ENCODE measurements at places on chromosomes 7 and 10.

- DNase-seq: no peak
Observed at GRCh38 chr10:112409755-112410154, 35.8 kb downstream of the ACSL5 start.

- peak; percentile 35 for DNase-seq
Observed at GRCh38 chr7:102431617-102432298, 1.6 kb upstream of the ORAI2 start.

GRCh38 chr7:110534241-110534931 is 556.5 kb upstream of the LRRN3 start:
- no peak for DNase-seq

DNA sequence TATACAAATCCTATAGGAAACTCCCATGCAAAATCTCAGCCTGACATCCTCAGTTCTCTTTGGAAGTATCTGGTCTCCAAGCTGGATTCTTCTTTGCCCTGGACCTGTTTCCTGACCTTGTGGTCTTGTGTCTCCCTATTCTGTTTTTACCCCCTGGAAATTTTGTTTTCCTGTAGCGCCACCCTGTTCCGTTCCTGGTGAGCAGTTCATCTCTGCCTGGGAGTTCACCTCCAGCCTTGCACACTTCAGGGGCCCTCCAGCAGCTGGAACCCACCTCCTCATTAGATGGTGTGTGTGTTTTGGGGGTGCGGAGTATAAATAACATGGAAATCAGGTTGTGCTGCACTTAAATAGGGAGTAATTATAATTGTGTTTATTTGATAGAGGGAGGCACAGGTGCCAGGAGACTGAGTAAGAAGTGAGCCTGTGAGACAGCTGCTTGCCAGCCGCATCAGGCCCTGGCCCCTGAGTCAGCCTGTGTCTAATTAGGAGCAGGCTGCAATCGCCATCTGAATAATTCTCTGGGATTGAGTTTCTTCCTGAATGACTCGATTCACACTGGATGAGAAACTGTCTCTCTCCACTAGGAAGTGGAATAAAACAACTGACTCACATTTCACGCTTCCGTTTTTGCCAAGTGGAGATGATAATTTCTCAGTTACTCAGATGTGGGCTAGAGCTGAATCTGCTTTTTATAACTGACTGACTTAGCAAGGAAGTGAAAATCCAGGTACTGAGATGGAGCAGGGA is 69.4 kb upstream of the HECTD2 start:
- no peak for DNase-seq

DNA sequence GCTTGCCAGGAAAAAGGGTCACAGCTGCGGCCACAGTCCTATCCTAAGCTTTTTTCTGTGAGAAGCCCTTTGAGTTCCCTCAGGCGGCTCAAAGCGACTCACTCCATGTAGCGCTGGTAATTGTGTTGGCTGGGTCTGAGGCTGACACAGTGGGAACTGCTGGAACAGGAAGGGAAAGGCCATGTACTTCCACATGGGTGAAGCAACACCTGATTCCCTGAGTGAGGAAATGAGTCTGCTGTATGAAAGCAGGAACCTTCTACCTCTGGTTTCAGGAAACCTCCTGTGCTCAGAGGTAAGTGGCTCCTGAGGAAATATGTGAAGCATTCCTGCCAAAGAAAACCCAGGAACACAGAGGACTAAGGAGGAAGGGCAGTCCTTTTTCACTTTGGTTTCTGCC is 734.6 kb upstream of the SORCS1 start:
- no peak for DNase-seq

GRCh38 chr7:33040803-33041516 is 21.6 kb downstream of the NT5C3A start:
- DNase-seq: no peak

DNA sequence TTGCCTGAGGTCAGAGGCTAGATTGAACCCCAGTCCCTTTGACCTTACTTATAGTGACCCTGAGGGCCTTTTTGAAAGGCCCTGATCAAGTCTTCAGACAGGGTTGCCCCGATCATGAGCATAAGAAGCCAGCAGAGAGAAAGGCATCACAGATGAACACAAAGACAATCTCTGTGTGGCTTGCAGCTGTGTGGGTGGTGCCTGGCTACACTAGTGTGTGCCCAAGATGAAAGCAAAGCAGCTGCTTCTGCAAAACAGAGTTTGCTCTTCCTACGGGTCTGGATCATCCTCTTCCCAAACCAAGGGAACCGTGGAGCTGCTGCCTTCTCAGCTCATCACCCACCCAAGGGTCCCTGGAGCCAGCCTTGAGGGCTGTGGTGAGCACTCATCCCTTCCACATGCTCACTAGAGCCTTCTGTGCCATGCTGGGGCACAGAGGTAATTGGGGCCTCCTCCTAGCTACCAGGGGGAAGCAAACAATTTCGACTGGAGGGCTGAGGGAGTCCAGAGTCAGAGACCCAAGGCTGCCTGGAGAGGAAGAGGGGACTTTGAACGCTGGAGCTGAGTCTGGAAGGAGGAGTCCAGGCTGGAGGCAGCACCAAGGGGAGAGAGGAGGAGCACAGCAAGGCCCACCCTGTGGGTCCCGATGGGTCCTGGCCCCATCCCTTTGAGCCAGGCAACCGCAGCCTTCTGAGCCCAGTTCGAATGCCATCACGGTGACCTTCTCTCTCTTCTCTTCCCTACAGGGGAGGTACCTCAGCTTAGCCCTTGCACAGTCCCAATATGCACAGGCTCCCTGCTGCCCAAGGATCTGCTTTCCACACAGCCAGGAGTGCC is 42.3 kb downstream of the ANTXRL start:
- no peak for DNase-seq

DNA sequence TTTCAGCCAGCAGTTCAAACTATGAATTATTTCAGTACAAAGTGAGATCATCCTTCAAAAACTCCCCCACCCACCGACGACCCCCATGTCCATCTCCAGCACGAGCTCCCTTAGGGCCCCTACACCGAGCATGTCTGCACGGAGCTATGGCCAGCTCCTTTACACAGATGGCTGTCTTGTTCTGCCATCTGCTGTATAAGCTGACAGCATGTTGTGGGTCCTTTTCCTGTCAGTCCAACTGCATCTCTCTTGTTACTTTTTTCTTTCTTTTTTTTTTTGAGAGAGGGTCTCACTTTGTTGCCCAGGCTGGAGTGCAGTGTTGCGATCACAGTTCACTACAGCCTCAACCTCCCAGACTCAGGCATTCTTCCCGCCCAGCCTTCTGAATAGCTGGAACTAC is 21.6 kb downstream of the NPC1L1 start:
- no peak for DNase-seq

DNA sequence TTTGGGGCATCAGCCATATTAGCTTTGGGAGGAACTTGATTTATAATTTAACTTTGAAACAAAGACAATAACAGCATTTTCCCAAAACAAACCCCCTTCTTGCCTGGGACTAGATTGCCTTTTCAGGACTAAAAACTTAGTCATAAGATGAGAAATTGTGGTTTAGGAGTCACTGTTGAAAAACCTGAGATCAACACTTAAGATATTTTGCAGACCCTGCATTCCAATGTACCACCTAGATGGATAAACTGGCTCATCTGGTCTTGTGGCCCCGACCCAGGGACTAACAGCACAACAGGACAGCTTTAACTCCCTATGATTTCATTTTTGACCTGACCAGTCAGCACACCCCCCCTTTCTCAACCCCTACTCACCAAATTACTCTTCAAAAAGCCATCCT is 1165.4 kb downstream of the XPNPEP1 start:
- no peak for DNase-seq

- DNase-seq: no peak
Observed at GRCh38 chr7:66170309-66171231, 34.6 kb upstream of the TPST1 start.

DNA sequence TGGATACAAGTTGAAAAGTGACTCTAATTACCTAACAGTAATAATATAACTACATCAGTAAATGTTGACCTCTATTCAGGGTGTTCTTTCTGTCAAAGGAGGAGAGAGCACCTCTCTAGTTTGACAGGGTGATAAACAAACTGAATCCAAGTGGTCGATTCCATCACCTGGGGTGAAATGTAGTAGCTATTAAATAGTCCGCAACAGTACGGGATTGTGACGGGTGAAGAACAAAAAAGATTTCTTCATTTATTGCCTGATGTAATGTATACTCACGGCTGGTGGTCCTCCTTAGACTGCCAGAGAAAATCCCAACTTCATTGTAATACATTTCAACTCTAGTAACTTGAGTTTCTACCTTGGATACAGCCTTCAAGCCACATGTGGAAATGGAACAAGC is 292.5 kb upstream of the CELF2 start:
- DNase-seq: no peak

GRCh38 chr10:119456435-119456810 is 86.1 kb downstream of the RGS10 start:
- no peak for DNase-seq

DNA sequence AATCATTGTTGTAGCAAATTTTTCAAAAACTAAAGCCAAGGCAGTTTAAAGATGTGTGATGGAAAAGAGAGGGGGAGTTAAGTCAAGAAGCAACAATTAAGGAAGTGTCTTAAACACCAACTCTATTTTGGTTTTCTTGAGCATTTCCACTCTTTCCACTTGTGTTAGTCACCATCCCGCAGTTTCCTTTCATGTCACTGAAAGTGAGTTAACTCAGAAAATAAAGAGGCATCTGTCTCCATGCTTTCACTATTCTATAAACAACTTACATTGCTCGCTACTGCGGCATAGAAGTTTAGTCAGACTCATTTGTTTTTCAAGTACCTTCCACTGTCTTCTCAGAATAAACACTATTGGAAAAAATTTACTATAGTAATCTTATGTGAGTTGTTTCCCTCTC is 284.9 kb upstream of the SEMA3D start:
- DNase-seq: no peak

DNA sequence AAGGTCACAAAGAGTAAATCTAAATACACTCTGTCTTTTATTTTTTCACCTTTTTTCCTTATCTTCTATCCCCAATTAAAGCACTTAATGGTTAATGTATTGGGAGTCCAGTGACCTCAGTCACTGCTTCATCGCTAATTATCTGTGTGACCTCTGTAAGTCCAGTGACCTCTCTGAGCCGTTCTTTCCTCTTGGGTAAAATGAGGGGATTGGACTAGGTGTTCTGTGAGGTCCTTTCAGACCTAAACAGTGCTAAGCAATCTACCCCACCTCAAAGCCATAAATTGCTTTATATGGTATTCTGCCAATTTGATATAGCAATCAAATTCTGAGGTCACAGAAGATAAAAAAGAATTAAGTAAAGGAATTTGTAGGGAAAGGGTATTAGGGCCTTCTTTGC is 3.9 kb upstream of the SFMBT2 start:
- no peak for DNase-seq

DNA sequence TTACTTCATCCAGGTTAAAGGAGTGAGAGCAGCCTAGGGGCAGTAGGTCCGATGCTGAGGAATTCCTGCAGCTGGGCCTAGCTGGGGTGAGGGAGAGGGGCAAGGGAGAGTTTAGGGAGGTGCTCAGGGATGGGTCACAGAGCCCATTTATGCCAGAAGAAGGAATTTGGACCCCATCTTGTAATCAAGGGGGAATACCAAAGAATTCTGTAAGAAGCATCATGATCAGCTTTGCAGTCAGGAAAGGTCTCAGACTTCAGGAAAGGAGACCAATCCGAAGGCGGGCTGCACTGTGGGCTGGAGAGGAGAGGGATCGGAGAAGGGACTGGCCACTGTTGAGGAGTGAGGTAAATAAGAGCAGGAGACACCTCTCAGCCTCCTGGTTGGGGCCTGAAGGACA is 566.6 kb upstream of the MGMT start:
- DNase-seq: no peak

GRCh38 chr7:14836571-14837189 is 65.9 kb downstream of the DGKB start:
- DNase-seq: no peak
